ENCODE measurements at places on chromosomes 7 and 10. TPM values are rescaled to one million over a fixed set of nuclear protein-coding genes. Genes with fewer than 3 reads are reported as not detected.

- peak overlapping the region; percentile 27 for H3K27ac ChIP-seq
- no peaks in the 10 kb centered on the region for H3K36me3 ChIP-seq
- DNase-seq: peak; percentile 61
- H3K4me3 ChIP-seq: peak overlapping the region; percentile 38
- H3K27me3 ChIP-seq: peaks cover 12% of the 10 kb centered on the region
- H3K4me1 ChIP-seq: peaks cover 14% of the 10 kb centered on the region
Measured at GRCh38 chr7:42315631-42316030, 78.6 kb upstream of the GLI3 start.

DNA sequence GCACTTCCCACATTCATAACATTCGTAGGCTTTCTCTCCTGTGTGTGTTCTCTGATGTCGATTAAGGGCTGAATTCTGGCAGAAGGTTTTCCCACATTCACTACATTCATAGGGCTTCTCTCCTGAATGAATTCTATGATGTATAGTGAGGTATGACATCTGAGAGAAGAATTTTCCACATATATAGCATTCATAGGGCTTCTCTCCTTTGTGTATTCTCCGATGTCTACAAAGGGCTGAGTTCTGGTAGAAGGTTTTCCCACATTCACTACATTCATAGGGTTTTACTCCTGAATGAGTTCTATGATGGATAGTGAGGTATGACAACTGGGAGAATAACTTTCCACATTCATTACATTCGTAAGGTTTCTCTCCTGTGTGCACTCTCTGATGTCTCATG lies 15.6 kb downstream of the ZNF12 start:
- peaks cover 92% of the 10 kb centered on the region for H3K36me3 ChIP-seq
- H3K4me1 ChIP-seq: no peaks in the 10 kb centered on the region
- H3K27ac ChIP-seq: no peak overlapping the region
- no peak overlapping the region for H3K4me3 ChIP-seq

DNA sequence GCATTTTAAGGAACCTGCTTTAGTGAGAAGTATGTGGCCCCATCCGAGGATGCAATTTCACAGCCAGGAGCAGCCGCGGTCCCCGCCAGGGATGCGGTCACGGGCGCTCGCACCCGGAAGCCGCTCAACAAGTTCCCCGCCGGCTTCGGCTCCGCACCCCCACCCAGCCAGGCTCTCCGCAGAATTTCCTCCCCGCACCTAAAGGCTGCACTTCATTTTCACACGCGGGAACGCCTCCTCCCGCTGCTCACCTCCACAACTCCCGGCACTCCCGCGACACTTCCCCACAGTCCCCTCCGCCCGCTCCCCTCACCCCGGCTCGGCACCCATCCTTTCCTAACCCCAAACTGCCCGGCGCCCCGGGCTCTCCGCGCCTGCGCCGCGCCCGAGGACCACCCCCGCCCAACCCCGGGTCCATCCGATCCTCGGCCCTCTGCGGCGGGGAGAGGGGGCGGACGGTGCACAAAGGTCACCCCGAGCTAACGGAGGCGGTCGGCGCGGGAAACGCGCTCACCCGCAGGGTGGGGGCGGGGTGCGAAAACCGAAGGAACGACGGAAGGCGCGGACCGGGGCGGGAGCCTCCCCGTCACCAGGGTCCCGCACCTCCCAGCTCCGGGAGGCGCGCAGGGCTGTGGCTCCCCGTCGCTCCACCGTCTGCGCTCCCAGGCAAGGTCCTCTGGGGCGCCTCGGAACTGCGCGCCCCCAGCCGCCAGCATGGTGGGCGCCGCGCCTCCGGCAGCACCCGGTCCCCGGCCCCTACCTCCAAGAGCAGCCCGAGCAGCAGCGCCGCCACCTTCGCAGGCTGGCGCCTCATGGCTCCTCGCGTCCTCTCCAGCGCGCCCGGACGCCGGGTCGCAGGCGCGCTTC lies 558 bp downstream of the VOPP1 start:
- H3K36me3 ChIP-seq: no peaks in the 10 kb centered on the region
- peaks cover 49% of the 10 kb centered on the region for H3K4me1 ChIP-seq
- peak overlapping the region; percentile 90 for H3K27ac ChIP-seq
- H3K4me3 ChIP-seq: peak overlapping the region; percentile 78
- H3K27me3 ChIP-seq: no peaks in the 10 kb centered on the region
- peak; percentile 35 for DNase-seq

- H3K36me3 ChIP-seq: no peaks in the 10 kb centered on the region
- H3K4me1 ChIP-seq: peaks cover 35% of the 10 kb centered on the region
- H3K27me3 ChIP-seq: no peaks in the 10 kb centered on the region
- peak overlapping the region; percentile 84 for H3K27ac ChIP-seq
Measured at GRCh38 chr10:14385596-14386593, 55.2 kb upstream of the FRMD4A start.

GRCh38 chr10:1204434-1205326 lies 148.5 kb downstream of the WDR37 start:
- DNase-seq: no peak
- H3K27ac ChIP-seq: no peak overlapping the region
- H3K27me3 ChIP-seq: no peaks in the 10 kb centered on the region
- no peaks in the 10 kb centered on the region for H3K4me1 ChIP-seq

GRCh38 chr7:38187794-38188440 lies 9.9 kb downstream of the STARD3NL start:
- no peaks in the 10 kb centered on the region for H3K36me3 ChIP-seq
- no peak overlapping the region for H3K27ac ChIP-seq
- no peak overlapping the region for H3K4me3 ChIP-seq

- H3K36me3 ChIP-seq: no peaks in the 10 kb centered on the region
- H3K27ac ChIP-seq: peak overlapping the region; percentile 94
- H3K27me3 ChIP-seq: no peaks in the 10 kb centered on the region
- DNase-seq: peak; percentile 85
- H3K4me1 ChIP-seq: peaks cover 33% of the 10 kb centered on the region
Measured at GRCh38 chr10:3225561-3225960, 53.0 kb upstream of the PITRM1 start.

GRCh38 chr7:22488643-22489462 lies 11.1 kb downstream of the STEAP1B start:
- H3K27me3 ChIP-seq: no peaks in the 10 kb centered on the region
- H3K27ac ChIP-seq: no peak overlapping the region
- H3K4me1 ChIP-seq: peaks cover 6% of the 10 kb centered on the region

DNA sequence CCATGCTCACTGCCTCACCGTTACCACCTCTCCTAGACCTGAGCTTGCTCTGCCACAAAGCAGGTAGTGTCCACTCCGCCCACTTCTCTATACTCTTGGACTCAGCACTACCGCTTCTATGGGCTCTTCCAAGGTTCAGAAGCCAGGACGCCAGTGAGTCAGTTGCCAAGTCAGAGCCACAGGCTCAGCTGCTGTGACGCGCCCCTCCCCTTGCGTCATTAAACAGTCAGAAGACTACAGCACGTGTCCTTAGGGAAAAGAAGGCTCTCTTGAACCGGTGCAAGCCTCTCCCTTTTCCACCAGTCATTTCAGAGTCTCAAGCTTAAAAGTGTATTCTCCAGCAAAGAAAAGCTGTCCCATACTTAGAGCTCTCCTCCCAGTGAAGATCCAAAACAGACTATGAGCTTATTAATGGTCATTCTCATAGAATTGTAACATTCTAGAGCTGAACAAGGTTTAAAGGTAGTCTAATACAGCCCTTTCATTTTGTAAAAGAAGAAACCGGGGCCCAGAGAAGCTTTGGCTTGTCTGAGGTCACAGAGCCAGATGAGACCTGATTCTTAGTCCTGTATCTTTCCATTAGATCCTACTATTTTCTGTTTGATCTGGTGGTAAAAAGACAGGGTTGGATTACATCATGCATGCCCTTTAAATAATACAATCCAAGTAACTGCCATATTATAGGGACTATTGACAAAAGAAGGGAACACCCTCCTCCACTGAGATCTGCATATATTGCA lies 40.9 kb upstream of the MET start:
- no peak overlapping the region for H3K4me3 ChIP-seq
- H3K27me3 ChIP-seq: no peaks in the 10 kb centered on the region
- no peaks in the 10 kb centered on the region for H3K36me3 ChIP-seq

DNA sequence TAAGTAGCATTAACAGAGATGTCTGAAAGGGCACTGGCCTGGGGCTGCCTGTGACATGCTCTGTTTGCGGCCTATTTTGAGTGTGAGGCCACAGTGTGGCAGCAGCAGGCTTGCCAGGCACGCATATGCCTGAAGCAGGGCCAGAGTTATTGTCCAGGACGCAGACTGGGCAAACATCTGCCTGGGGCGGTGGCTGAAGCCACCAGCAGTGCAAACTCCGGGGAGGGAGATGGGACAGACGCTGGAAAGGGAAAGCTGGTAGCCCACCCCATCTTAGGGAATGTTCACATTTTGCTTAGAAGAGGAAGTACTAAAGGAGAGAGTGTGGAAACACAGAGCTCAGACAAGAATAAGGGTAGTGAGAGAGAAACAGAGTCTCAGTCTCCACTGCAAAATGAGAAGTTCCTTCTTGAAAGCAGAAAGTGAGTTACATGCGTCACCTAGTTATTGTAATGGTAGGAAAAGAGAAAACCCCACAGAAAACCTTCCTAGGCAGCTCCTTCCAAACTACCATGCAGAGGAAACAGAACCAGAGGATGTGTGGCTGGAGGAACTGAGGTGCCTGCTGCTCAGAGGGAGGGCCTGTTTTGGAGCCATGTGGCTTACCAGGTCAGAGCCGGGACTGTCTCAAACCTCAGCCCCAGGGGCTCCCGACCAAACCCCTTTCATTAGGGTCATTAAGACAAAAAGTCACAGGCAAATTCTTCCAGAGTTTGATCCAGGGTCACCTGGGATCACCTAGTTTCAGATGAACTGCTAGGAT lies 14.5 kb downstream of the AKR1B1 start:
- H3K36me3 ChIP-seq: peaks cover 30% of the 10 kb centered on the region
- H3K27ac ChIP-seq: no peak overlapping the region
- peaks cover 13% of the 10 kb centered on the region for H3K4me1 ChIP-seq
- H3K27me3 ChIP-seq: no peaks in the 10 kb centered on the region

GRCh38 chr10:116850058-116850611 lies 836 bp downstream of the ENO4 start:
- no peaks in the 10 kb centered on the region for H3K36me3 ChIP-seq
- H3K27ac ChIP-seq: no peak overlapping the region
- peak overlapping the region; percentile 82 for H3K4me3 ChIP-seq
- DNase-seq: no peak

GRCh38 chr10:13390604-13391522 lies 42.8 kb upstream of the SEPHS1 start:
- H3K4me3 ChIP-seq: no peak overlapping the region
- H3K27ac ChIP-seq: no peak overlapping the region
- no peak for DNase-seq
- peaks cover 10% of the 10 kb centered on the region for H3K27me3 ChIP-seq

- H3K4me1 ChIP-seq: no peaks in the 10 kb centered on the region
- H3K27ac ChIP-seq: no peak overlapping the region
- no peak overlapping the region for H3K4me3 ChIP-seq
- no peaks in the 10 kb centered on the region for H3K36me3 ChIP-seq
- no peak for DNase-seq
Measured at GRCh38 chr10:82394122-82394521, 519.1 kb downstream of the NRG3 start.

GRCh38 chr10:11450427-11450826 lies 161.0 kb downstream of the USP6NL start:
- no peak overlapping the region for H3K27ac ChIP-seq
- peaks cover 7% of the 10 kb centered on the region for H3K27me3 ChIP-seq
- DNase-seq: no peak
- H3K4me1 ChIP-seq: no peaks in the 10 kb centered on the region
- no peaks in the 10 kb centered on the region for H3K36me3 ChIP-seq
- H3K4me3 ChIP-seq: no peak overlapping the region

- H3K4me1 ChIP-seq: peaks cover 12% of the 10 kb centered on the region
- no peak overlapping the region for H3K27ac ChIP-seq
- DNase-seq: no peak
- no peak overlapping the region for H3K4me3 ChIP-seq
- no peaks in the 10 kb centered on the region for H3K36me3 ChIP-seq
- no peaks in the 10 kb centered on the region for H3K27me3 ChIP-seq
Measured at GRCh38 chr10:115942101-115942500, 330.9 kb downstream of the GFRA1 start.

GRCh38 chr7:128788446-128789412 lies 3.0 kb upstream of the CCDC136 start:
- no peaks in the 10 kb centered on the region for H3K36me3 ChIP-seq
- no peak overlapping the region for H3K4me3 ChIP-seq
- no peak for DNase-seq
- H3K27ac ChIP-seq: no peak overlapping the region
- peaks cover 10% of the 10 kb centered on the region for H3K4me1 ChIP-seq
- peaks cover 4% of the 10 kb centered on the region for H3K27me3 ChIP-seq

GRCh38 chr7:1428941-1429501 lies 30.2 kb downstream of the MICALL2 start:
- DNase-seq: no peak
- peaks cover 4% of the 10 kb centered on the region for H3K4me1 ChIP-seq
- no peaks in the 10 kb centered on the region for H3K27me3 ChIP-seq
- H3K4me3 ChIP-seq: no peak overlapping the region
- H3K36me3 ChIP-seq: no peaks in the 10 kb centered on the region

DNA sequence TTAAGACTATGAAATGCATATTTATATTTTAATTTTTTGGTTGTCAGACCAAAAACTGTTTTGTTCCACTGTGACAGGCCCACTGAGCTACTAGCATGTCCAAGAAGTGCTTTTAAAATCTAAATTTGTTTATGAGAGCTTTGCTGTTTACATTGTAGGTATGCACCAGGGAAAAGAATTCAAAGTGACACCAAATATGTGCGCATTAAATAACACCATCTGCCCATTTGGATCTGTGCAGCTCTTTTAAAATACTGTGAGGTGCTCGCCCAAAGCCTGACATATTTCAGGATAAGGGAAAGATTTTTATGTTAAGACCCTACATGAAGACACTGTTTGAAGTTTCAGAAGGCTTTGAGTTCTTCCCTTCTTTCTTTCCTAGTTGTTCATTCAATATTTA lies 162.9 kb downstream of the ST7 start:
- H3K4me3 ChIP-seq: no peak overlapping the region
- DNase-seq: no peak
- H3K36me3 ChIP-seq: no peaks in the 10 kb centered on the region
- H3K27me3 ChIP-seq: no peaks in the 10 kb centered on the region
- peaks cover 6% of the 10 kb centered on the region for H3K4me1 ChIP-seq

- no peak overlapping the region for H3K27ac ChIP-seq
- no peaks in the 10 kb centered on the region for H3K27me3 ChIP-seq
- DNase-seq: no peak
Measured at GRCh38 chr10:129058664-129059155, 408.3 kb upstream of the MGMT start.

DNA sequence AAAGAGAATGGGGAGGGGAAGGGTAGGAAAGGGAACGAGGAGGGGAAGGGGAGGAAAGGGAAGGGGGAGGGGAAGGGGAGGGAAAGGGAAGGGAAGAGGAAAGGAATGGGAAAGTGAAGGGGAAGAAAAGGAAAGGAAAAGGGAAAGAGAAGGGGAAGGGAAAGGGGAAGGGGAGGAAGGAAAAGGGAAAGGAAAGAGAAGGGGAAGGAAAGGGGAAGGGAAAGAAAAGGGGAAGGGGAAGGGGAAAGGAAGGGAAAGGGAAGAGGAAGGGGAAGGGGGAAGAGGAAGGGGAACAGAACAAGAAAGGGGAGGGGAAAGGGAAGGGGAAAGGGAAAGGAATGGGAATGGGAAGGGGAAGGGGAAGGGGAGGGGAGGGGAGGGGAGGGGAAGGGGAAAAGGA lies 352.1 kb downstream of the PARD3 start:
- H3K4me3 ChIP-seq: no peak overlapping the region
- no peak overlapping the region for H3K27ac ChIP-seq
- H3K4me1 ChIP-seq: no peaks in the 10 kb centered on the region

FAM171A1 gene
- total RNA-seq: 51.9 TPM

ATP6V0A4 gene
- total RNA-seq: 0.25 TPM

UPK3B gene
- not detected for total RNA-seq

GCK gene
- 0.24 TPM for total RNA-seq

ZNF722 gene
- not detected for total RNA-seq

NKX1-2 gene
- 0.07 TPM for total RNA-seq

SPDYE1 gene
- not detected for total RNA-seq

BMPER gene
- total RNA-seq: 4.4 TPM

PRSS37 gene
- total RNA-seq: not detected

NUDT1 gene
- 10.2 TPM for total RNA-seq
